ENCODE measurements at places on chromosomes 1 and 21.

- H3K27ac ChIP-seq, result no peak overlapping the region
- no peak overlapping the region for H3K4me3 ChIP-seq
- no peaks in the 10 kb centered on the region for H3K27me3 ChIP-seq
- H3K36me3 ChIP-seq, result no peaks in the 10 kb centered on the region
Measured at GRCh38 chr1:84991097-84991920, 5.6 kb downstream of the MCOLN2 start.

DNA sequence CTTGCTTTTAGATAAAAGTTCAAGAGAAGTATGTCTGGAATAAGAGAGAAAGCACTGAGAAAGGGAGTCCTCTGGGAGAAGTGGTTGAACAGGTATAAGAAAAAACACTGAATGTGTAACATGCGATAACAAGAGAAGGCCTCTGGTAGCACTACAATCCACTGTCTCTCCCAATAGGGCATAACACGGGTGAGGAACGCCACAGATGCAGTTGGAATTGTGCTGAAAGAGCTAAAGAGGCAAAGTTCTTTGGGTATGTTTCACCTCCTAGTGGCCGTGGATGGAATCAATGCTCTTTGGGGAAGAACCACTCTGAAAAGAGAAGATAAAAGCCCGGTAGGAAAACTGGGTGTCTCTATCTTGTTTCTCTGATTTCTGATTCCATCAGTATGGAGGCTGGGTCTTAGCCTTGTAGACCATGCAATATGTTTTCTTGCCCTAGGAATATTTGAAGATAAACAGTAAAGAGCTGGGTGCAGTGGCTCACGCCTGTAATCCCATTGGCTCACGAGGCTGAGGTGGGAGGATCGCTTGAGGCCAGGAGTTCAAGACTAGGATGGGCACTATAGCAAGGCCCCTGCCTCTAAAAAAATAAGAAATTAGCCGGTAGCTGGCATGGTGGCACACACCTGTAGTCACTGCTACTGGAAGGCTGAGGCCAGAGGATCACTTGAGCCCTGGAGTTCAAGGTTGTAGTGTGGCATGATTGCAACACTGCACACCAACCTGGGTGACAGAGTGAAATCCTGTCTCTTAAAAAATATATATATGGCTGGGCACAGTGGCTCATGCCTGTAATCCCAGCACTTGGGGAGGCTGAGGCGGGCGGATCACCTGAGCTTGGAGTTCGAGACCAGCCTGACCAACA, 40.4 kb downstream of the DAP3 start:
- H3K36me3 ChIP-seq, result peaks cover 45% of the 10 kb centered on the region
- no peaks in the 10 kb centered on the region for H3K27me3 ChIP-seq
- no peak overlapping the region for H3K27ac ChIP-seq
- H3K4me1 ChIP-seq, result no peaks in the 10 kb centered on the region

DNA sequence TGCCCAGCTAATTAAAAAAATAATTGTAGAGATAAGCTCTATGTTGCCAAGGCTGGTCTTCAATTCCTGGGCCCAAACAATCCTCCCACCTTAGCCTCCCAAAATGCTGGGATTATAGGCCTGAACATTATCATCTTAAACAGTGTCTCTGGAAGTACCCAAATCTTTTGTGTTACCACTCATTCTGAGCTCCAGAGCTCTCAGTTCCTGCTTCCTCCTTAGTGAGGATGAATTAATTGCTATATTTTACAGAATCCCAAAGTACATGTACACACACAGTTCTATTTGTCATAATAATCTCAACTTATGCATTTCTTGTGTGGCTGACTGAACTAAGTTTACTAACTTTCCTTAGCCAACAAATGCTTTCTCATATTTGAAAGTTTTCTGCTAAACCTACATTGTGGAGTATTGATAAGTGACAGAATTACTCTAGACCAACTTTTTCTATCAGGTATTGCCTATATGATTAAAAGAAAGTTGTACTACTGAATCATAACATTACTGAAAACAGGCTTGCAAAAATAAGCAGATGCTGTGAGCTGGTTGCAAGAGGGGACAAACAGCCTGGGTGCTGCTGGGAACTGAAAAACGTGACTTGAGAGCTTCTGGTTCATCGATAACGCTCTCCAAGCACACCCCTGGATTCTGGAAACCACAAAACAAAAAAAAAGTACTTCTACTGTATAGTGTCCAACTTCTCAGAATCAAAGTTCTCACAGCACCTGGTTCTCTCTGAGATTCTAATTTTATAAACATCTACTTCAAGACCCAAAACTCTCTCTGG, 15.3 kb downstream of the VAV3 start:
- H3K4me3 ChIP-seq, result no peak overlapping the region
- no peak for DNase-seq
- H3K36me3 ChIP-seq, result no peaks in the 10 kb centered on the region

DNA sequence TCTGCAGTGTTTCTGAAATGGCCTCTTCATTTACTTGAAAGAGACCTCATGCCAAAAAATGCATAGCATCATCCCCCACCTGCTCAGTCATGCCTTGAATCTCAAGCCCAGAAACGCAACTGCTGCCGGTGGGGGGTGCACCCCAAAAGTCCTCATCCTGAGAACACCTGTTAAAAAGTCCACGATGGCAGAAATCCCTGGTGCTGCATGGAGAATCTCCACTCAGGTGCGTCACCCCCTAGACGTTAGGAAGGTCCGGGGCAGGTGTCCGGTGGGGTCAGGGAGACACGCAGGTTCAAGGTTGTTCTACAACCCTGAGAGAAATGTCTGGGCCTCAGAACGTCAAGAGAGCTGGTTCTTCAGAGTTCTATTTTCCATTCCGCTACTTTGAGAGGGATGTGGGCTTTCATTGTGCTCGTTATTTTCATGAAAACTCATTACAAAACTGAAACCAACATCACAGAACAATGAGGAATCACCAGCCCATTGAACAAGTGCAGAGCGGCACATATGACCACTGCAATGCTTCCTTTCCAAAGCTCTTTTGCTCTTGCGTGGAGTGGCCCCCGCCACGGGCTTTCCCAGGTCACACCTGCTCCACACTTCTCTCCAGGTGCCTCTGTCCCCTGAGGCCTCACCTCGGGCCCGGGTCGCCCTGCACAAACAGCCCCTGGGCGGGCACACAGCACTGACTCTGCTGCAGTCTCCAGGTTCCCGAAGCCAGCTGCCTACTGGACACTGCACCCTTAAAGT, 201.9 kb downstream of the TOMM20 start:
- no peaks in the 10 kb centered on the region for H3K27me3 ChIP-seq
- no peaks in the 10 kb centered on the region for H3K36me3 ChIP-seq
- H3K4me1 ChIP-seq, result peaks cover 32% of the 10 kb centered on the region
- H3K27ac ChIP-seq, result peak overlapping the region; percentile 88
- H3K4me3 ChIP-seq, result no peak overlapping the region

- peaks cover 1% of the 10 kb centered on the region for H3K4me1 ChIP-seq
- H3K27me3 ChIP-seq, result no peaks in the 10 kb centered on the region
- H3K27ac ChIP-seq, result no peak overlapping the region
Measured at GRCh38 chr1:57254022-57254421, 169.8 kb downstream of the DAB1 start.

DNA sequence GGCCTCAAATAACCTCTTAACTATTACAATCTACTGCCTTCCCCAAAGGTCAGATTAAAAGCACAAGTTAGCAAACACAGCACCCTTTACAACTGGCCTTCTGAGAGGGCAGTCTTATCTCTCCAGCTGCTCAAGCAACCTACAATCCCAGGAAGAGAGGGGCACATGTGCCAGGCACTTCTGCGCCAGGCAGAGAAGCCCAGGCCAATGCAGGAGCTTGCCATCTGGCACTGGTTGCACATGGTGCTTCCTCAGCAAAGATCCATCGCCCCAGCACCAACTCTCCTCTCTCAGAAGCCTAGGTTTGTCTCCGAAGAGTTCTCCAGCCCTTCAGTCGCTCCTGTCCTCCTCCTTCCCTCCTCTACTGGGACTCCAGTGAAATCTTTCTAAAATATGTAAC, 2.5 kb downstream of the STK40 start:
- H3K4me3 ChIP-seq, result no peak overlapping the region
- peaks cover 3% of the 10 kb centered on the region for H3K36me3 ChIP-seq
- H3K4me1 ChIP-seq, result peaks cover 53% of the 10 kb centered on the region
- H3K27me3 ChIP-seq, result no peaks in the 10 kb centered on the region
- DNase-seq, result no peak

DNA sequence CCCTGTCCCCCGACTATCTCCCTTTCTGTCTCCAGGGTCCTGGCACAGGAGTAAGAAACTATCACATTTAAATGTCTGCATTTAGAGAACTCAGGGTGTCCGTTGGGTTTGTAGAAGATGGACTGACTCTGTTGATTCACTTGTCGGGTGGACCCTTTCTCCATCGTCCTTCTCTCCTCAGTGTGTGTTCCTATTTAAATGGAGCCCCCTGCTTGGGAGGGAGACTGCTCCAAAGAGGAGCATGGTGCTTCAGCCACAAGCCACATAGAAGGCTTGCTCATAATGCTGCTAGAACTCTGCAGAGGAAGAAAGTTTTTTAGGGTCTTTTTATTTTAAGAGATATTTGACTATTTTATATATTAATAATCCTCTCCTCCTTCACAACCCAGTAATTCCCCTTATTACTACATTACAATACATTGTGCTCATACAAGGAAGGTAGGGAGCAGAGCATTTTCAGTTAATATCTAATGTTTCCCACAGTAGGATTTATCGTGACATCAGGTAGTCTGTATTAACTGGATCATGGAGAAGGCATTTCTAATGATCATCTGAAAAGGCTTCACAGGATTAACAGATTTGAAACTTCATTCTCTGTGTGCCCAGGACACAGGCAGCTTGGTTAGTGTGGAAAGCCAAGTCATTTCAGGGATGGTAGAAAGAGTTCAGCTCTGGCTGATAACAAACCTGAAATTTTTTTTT, 13.8 kb downstream of the FGGY start:
- no peaks in the 10 kb centered on the region for H3K36me3 ChIP-seq
- no peak for DNase-seq
- H3K27me3 ChIP-seq, result no peaks in the 10 kb centered on the region
- H3K4me1 ChIP-seq, result peaks cover 4% of the 10 kb centered on the region

DNA sequence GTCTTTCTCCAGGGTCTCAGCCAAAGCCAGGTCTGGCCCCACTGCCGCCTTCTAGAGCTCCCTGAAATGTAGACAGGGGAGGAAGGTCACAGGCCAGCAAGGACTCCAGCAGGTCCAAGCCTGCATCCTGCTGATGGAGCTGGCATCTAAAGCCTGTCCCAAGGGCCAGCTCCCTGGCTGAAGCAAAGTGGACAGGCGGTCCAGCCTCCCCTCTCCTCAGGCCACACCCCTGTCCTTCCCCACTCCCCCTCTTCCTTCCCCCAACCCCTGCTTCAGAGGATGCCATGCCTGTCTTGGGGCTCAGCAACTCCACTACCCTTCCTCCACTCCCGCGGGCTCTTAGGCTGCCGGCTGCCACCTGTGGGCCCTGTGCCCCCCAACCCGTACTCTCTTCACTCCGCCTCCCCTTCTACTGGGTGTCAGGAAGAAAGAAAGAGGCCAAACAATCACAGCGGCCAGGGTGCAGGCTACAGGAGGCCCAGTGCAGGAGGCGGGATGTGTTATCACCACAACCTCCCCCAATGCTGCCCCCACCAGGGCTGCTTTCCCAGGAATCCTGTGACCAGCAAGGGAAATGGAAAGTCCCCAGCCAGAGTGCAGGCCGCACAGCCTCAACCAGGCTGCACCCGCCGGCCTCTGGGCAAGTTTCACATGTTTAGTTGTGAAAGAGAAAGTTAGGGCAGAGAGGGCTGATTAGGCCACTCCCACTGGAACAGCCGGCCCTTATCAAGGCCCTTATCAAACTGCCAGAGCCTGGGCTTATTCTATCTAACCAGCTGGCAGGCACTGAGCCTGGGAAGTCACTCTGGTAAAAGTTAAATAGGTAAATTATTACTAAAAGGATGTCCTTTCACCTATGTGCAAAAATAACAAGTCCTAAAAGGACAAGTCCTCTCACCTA, 34.1 kb downstream of the ACOT7 start:
- H3K36me3 ChIP-seq, result no peaks in the 10 kb centered on the region
- H3K4me3 ChIP-seq, result peak overlapping the region; percentile 22
- H3K4me1 ChIP-seq, result peaks cover 36% of the 10 kb centered on the region
- no peaks in the 10 kb centered on the region for H3K27me3 ChIP-seq
- H3K27ac ChIP-seq, result peak overlapping the region; percentile 71

GRCh38 chr1:15445390-15446122, 7.3 kb downstream of the CTRC start:
- no peak overlapping the region for H3K27ac ChIP-seq
- no peaks in the 10 kb centered on the region for H3K36me3 ChIP-seq
- H3K27me3 ChIP-seq, result no peaks in the 10 kb centered on the region
- no peaks in the 10 kb centered on the region for H3K4me1 ChIP-seq
- H3K4me3 ChIP-seq, result no peak overlapping the region

DNA sequence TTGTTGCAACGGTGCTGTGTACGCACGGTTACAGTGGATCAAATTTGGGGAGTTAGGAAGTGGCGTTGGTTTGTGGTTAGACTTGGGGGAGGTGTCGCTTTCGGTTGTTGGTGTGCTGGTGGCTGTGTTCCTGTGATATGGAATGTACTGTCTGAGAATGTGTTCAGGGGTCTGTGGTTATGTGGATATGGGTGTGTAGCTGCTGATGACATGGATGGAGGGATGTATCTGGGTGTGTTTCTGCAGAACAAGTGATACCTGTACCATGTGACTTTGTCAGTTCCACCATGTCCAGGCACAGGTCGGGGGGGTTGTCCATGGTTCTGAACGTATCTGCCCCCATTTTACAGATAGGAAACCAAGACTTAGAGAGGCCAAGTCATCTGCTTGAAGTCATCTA, 22.7 kb downstream of the PAX7 start:
- H3K27me3 ChIP-seq, result peaks cover 3% of the 10 kb centered on the region
- no peak for DNase-seq
- H3K27ac ChIP-seq, result no peak overlapping the region
- H3K4me1 ChIP-seq, result no peaks in the 10 kb centered on the region

DNA sequence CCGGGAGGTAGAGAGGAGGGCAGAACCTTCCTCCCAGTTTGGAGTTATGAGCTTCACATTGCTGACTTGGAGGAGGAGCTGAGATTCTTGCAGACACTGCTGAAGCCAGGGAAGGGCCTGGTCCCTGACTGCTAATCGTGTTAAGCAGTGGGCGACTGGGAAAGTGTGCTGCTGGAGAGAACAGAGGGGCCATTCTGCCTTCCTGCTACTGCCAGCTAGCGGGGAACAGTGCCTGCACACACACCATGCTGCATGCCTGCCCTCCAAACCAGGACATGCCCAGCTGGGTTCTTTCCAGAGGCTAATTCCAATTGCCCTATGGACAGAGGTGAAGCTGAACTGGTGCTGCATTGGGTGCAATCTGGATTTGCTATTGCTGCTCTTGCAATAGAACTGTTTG, 281.4 kb downstream of the AJAP1 start:
- no peak overlapping the region for H3K27ac ChIP-seq
- no peaks in the 10 kb centered on the region for H3K27me3 ChIP-seq
- DNase-seq, result no peak
- H3K36me3 ChIP-seq, result no peaks in the 10 kb centered on the region
- H3K4me1 ChIP-seq, result no peaks in the 10 kb centered on the region
- no peak overlapping the region for H3K4me3 ChIP-seq

All from vagina (tissue), 2 donors.